NCI-H2171 treated with DMSO at 0.1 percent for 48 hours (cell line): ENCODE measurements at places on chromosomes 2 and 18.

- DNase-seq = no peak
Measured at GRCh38 chr2:188787021-188787657, 187.0 kb upstream of the COL3A1 start.

- DNase-seq = no peak
Measured at GRCh38 chr2:18104595-18105224, 226.2 kb downstream of the KCNS3 start.

DNA sequence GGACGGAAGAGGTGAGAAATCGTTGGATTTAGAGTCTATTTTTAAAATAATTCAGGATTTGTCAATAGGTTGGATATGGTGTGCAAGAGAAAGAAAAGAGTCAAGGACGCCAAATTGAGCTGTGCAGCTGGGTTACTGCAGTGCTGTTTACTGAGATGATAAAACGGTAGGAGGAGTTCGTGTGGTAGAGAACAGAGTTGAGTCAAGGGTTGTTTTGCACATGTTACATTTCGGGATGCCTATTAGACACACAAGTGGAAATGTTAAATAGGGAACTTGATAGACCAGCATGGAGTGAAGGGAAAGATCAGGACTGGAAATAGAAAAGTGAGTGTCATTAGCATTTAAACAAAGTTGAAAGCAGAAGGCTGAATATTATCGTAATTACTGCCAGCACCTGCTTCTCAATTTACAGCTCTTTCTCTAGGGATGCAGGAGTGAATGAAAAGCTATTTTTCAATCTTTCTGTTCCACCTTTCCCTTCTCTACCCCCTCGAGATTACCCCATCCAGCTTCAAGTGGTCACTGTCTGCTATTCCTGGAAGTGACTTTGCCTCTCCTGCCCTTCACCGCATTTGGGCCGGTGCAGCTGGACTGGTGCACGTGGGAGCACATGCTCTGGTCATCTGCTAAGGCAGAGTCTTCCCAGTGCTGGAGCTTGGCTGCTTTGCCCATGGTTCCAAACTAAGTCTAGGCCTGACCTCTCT, 30.3 kb downstream of the GPR75 start:
- no peak for DNase-seq

- no peak for DNase-seq
Measured at GRCh38 chr18:77076111-77076510, 56.5 kb downstream of the MBP start.

GRCh38 chr2:43676322-43677050, at the start of gene C1GALT1C1L:
Gene C1GALT1C1L (minus strand): TSS chr2:43676429. CDS start chr2:43676322, 107 bp downstream.
- DNase-seq = peak; percentile 9

- DNase-seq = no peak
Measured at GRCh38 chr2:15047184-15047583, 414.7 kb downstream of the LRATD1 start.
